ENCODE measurements at places on chromosomes 1 and 21.

DNA sequence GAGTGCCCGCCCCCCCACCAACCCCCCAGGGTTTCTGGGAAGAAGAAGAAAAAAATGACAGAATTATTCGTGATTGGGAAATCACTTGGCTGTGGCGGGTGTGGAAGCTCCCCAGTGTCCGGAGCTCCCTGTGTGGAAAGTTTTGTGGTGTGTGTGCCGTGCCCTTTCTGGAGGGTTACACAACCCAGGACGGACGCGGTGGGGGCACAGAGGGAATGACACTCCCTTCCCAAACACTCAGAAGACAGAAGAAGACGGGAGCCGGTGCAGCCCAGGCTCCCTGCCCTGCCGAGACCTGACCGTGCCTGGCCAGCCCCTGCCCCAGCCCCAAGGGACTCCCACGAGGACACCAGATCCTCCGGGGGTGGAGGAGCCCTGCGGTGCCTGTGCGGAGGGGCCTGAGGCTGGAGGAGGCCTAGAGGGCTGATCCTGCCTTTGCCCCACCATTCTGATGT, 33.0 kb upstream of the ADARB1 start:
- no peak for ATAC-seq

DNA sequence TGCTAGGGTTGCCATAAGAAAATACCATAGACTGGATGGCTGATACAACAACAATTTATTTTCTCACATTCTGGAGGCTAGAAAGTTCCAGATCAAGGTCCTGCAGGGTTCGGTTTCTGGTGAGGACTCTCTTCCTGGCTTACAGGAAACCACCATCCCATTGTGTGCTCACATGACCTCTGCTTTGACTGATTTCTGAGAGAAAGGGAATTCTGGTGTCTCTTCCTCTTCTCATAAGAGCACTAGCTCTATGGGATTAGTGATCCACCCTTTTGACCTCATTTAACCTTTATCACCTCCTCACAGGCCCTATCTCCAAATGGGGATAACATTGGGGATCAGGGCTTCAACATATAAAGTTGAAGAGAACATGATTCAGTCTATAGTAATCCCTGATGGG, 47.5 kb downstream of the MRPL39 start:
- ATAC-seq = no peak

DNA sequence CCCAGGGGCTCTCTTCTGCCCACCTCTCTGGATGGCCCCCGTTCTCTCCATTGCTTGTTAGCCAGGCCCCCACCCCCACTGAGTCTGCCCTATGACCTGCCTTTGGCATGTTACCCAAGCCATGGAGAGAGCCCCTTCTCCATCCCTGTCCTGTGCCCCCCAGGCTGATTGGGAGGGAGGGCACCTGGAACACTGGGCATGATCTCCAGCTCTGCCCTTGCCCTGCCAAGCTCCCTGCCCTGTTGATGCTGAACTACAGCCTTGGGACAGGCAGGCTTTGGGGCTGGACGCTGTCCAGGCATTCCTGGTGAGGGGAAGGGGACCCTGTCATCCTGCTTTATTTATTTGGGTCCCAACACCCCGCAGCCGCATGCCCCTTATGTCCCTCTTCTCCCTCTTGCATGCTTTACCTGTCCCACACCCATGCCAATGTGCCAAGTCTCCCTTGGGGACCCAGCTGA, 10.7 kb downstream of the TRIM46 start:
- no peak for ATAC-seq

DNA sequence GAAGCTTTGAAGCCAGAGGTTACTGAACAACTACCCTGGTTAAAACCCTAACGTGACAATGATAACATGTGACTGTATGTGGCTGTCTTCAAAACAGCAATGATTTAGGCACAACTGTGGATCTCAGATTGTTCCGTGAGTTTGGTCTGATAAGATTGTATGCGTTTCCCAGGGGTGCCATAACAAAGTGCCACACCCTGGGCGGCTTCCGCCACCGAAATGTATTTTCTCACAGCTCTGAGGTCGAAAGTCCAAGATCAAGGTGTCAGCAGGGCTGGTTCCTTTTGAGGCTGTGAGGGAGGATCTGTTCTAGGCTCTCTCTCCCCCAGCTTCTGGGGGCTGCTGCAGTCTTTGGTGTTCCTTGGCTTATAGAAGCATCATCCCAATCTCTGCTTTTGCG, 29.5 kb upstream of the ERG start:
- no peak for ATAC-seq

GRCh38 chr1:95098196-95098595, 19.0 kb upstream of the TLCD4 start:
- ATAC-seq = no peak

- ATAC-seq = no peak
Measured at GRCh38 chr1:55317673-55318072, 102.5 kb upstream of the USP24 start.

All from SK-N-SH treated with all-trans-retinoic acid at 6 μM for 48 hours (cell line).